ENCODE measurements at places on chromosomes 11 and 22.
A peak's percentile ranks its signal among the peaks of the same experiment; 100 is the strongest.

GRCh38 chr11:117704395-117705100 lies 92.5 kb downstream of the DSCAML1 start:
- DNase-seq = no peak

DNA sequence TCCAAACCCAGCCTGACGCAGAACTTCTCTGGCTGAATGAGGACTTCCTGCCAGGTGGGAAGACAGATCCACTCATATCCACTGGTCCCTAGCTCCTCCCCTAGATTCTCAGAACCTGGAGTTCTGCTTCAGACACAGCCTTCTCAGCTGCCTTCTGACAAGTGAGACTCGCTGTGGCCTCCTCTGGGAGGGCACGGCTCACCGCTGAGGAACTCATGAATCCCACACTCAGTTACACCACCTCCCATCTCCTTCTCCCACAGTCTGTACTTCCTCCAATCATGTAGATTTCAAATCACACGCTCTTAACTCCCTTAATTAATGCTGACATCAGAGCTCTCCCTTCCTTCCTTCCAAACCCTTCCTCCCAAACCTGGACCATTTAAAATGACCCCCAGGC lies 86.4 kb upstream of the TMEM45B start:
- no peak for DNase-seq

GRCh38 chr22:48179571-48180546 lies 1417.4 kb downstream of the TBC1D22A start:
- DNase-seq = no peak

- no peak for DNase-seq
Observed at GRCh38 chr11:23846902-23847422, 649.9 kb upstream of the LUZP2 start.

GRCh38 chr11:85810871-85811611 lies at the start of gene SYTL2:
Gene SYTL2, minus strand, starts transcription at chr11:85811141. Its CDS starts 53,416 bp downstream, at chr11:85757725.
- peak; percentile 77 for DNase-seq
